NCI-H1417 treated with DMSO at 0.1 percent for 48 hours (cell line): ENCODE measurements at places on chromosomes 1 and 21.

GRCh38 chr1:225880222-225880588, 2.0 kb downstream of the TMEM63A start:
- no peak for DNase-seq

DNA sequence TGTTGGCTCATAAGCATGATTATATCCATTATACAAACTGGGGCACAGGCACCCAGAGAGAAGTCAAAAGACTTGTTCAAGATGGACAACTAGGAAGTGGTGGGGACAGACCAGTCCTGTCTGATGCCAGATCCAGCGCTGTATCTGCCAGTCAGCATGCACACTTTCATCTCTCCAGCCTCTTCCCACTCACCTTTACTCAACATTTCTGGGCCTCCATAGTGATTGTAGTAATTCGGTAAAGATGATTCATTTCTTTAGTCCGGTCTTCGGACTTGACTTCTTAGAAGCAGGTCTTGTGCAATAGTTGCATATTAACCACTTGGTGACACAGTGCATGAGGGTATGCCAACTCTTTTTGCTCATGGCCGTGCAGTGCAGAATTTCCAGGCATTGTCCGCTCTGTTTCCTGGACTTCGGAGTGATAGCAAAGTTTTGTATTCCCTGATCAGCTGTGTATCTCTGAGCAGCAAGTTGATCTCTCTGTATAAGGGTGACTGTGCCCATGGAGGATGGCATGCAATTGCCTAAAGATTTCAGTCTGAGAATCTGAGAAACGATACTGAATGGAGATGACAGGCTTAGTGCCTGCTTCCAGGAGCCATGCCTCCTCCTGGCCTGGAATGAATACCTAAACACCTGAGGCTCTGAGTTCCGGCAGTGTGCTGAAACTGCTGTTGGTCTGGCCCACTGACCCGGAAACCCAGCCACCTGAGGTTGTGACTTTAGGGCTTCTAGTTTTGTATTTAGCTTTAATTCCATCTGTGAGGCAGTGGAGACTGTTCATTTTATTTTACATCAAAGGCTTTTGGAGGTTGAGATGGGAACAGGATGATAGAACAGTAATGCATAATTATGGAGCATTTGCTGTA, 39.0 kb downstream of the GALNT2 start:
- DNase-seq = no peak

DNA sequence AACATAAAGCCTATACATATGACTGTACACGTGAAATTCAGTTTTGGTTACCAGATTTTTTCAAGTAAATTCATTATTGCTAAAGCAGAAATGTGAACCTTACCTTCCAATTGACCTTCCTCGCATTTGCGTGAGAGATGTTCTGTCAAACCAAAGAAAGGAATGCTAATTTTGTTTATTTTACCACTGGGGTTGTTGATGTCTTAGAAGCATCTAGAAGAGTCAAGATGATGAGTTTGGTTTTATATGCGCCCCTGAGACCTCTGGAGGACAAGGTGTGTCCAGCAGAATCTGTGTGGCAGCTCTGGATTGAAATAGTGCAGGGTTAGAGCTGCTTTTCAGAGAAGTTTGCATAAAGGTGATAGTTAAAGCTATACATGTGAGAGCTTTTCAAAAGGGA, 48.4 kb downstream of the ZBTB40 start:
- no peak for DNase-seq

GRCh38 chr1:58345215-58346035, 201.1 kb downstream of the OMA1 start:
- no peak for DNase-seq

- DNase-seq = no peak
These were observed 80.6 kb downstream of the TGFBR3 start for GRCh38 chr1:91805311-91805801.

GRCh38 chr1:27388337-27389005, 4.0 kb upstream of the GPR3 start:
- DNase-seq = no peak
